ENCODE measurements at places on chromosomes 2 and 18.

DNA sequence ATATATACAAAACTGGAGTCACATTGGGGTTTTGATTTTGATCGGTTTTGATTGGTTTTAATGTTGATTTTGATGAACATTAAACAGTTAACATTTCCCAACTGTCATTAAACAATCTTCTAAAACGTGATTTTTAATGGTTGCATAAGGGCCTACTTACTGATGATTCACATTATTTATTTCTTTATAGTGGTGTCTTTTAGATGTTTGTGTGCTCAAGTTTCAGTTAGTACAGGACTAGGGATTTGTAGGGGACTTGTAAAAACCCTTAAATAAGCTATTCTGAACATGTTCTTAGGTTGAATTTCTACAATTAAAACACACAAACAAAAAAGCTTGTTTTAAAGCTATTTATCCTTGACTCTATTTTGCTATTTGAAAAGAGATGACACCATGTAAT lies 61.6 kb downstream of the TTC21B start:
- no peak for DNase-seq

DNA sequence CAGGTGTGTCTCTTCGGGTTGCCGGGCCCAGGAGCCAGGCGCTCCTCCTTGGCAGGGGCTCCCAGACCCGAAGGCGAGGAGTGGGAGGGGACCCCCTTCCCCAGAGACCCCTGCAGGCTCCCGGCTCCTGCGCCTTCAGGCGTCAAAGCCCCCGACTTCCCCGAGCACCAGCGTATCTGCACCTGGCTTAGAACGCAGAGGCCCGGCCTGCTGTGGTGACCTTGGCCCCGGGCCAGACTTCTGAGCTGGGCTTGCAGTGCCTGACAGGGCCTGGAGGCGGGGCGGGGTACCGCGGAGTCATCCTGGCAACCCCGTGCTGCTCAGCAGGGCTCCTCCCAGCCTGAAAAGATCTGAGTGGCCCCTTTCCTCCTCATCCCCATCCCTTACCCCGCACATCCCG lies 27.0 kb downstream of the SKA1 start:
- DNase-seq, result no peak

- peak; percentile 45 for DNase-seq
Observed at GRCh38 chr2:218257390-218257981, 3.3 kb upstream of the GPBAR1 start.

GRCh38 chr2:203177361-203177760 lies 61.5 kb upstream of the CYP20A1 start:
- DNase-seq, result no peak

- DNase-seq, result no peak
Observed at GRCh38 chr2:218993345-218994315, at the start of gene CRYBA2. Gene CRYBA2, minus strand, starts transcription at chr2:218993422. Its CDS starts 246 bp downstream, at chr2:218993176.

DNA sequence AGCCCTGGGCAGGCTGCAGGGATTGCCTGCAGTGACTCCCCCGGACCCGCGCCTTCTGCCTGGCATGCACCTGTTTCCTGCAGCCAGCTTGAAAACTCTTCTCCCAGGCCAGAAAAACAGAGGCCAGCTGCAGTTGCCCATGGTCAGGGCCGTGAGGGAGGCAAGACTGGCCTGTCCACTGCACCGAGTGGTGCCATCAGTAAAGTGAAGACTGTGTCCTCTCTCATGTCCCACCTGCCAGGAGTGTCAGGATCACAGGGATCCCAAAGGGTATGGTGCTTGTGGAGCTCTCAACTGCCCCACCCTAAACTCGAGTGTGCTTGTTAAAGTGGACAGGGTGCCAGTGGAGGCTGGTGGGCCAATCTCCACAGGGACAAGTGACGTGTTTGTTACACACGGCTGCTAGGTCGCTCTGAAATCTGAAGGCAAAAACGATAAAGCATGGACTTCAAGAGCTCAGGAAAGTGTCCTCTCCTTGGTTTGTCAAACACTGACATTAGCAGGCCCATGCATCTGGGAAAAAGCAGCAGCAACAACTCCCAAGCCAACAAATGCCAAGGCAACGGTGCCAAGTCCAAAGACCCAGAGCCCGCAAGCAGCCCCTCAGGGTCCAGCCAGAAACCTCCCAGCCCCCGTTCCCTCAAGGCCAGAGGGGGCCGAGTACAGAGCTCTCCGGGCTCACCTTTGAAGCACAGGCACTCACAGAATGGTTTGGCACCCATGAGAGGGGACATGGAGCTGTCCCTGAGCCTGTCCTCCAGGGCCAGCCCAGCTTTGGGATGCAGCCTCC lies 213.2 kb downstream of the HDAC4 start:
- no peak for DNase-seq

DNA sequence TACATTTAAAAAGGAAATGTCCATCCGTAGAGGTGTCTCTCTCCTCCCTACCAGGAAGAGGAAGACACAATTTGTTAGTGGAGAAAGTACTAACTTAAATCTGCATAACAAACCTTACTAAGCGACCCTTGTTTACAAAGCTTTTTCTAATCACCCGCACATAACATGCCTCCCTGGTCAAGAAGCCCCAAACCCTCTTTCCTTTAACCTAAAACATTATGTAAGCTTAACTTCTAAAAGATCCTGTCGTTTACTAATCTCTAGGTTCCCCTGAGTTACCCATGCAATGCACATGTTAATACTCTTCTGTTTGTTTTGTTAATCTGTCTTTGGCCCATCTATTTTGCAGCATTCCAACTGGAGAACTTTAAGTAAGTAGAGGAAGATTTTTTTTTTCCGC lies 630.3 kb upstream of the NRXN1 start:
- no peak for DNase-seq

DNA sequence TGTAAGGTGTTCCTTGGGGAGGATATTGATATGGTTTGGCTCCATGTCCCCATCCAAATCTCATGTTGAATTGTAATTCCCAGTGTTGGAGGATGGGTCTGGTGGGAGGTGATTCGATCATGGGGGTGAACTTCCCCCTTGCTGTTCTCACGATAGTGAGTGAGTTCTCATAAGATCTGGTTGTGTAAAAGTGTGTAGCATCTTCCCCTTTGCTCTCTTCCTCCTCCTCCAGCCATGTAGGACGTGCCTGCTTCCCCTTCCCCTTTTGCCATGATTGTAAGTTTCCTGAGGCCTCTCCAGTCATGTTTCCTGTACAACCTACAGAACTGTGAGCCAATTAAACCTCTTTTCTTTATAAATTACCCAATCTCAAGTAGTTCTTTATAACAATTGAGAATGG lies 458.7 kb downstream of the LPIN1 start:
- DNase-seq, result no peak

DNA sequence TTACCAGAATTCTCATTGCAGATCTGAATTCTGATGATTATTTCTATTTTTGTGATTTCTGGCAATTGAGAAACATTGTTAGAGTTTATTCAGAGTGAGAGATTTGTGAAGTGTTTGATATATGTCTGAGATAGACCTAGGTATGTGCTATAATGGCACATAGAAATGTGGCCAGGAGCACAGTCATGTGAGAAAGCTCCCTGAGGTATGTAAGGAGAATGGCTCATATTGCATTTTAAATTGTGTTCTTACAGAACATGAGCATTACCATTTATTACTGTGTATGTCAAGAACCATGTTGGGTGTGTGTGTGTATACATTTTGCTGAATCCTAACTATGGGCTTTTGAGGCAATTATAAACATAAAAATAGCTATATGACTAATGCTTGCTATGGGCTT lies 101.2 kb downstream of the RAPGEF4 start:
- no peak for DNase-seq

DNA sequence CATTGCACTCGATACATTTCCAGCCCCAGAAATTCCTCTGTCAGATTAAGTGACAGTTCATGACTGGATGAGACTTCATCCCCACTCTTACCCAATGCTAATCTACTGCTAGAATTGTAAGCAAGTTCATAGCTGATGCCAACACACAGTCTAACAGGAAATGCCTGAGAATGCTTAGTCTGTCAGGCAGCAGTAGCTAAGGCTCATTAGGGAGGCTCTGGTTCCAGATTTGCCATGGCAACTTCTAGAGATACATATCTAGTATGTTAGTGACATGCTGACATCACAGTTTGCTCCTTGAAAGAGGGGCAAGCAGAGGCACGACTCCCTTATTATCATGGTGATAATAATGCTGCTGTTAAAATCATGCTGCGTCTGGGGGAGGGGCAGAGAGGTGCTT lies 198.4 kb downstream of the RBM43 start:
- no peak for DNase-seq

GRCh38 chr2:164993287-164994016 lies 38.1 kb upstream of the SLC38A11 start:
- DNase-seq, result no peak

DNA sequence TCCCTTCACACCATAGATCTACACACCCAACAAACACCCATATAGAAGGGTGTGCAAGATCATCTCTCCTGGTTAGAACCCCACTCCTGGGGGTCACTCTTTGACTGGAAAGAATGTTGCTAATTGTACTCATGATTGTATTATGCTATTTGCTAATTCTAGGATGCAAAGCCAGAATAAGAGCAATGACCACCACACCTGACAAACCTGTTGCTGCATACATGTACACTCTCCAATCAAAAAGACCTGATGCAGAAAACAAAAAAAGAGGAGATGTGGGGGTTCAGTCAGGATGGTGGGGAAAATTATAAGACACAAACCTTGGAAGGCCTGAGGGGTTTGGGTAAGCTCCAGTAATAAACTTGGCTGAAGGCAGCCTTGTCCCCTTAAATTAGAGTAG lies 36.9 kb upstream of the PDK1 start:
- no peak for DNase-seq

- no peak for DNase-seq
Observed at GRCh38 chr2:175620106-175620505, 382.0 kb downstream of the LNPK start.

- peak; percentile 24 for DNase-seq
Observed at GRCh38 chr2:137865954-137866540, 98.2 kb upstream of the HNMT start.

GRCh38 chr2:187299122-187299906 lies 148.7 kb downstream of the CALCRL start:
- no peak for DNase-seq

GRCh38 chr2:9655441-9656269 lies 24.9 kb upstream of the YWHAQ start:
- DNase-seq, result no peak

DNA sequence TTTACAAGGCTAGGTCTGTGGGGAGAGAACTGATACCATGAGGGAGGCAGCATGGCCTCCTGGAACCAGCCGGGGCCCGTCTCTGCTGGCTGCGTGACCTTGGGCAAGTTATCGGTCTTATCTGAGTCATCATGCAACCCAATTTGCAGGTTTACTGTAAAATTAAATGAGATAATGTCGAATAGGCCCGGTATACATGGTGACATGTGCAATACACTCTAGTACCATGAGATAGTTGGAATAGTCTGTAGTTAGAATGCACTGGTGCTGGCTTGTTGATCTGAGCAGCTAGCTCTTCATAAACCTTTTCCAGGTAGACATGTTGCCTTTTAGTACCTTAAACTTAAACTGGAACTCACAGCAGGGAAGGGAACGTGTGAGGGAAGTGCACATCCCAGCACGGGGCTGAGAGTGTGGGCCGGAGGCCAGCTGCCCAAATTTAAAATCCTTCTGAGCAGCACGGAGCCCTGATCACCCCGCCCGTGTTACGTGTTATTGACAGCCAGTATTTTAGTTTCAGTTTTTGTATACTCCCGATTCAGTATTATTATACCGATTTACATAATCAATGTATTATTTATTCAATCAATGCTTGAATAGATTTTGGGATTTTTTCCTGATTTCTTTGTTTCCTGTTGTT lies 72.4 kb upstream of the HS6ST1 start:
- no peak for DNase-seq
